Esophagus squamous epithelium (tissue), 5 donors: ENCODE measurements at places on chromosomes 13 and 19. TPM values are rescaled to one million over a fixed set of nuclear protein-coding genes. Genes with fewer than 3 reads are reported as not detected.

The SYCN gene
- not detected for total RNA-seq

The SPACA4 gene
- total RNA-seq: 1.3 TPM

DNA sequence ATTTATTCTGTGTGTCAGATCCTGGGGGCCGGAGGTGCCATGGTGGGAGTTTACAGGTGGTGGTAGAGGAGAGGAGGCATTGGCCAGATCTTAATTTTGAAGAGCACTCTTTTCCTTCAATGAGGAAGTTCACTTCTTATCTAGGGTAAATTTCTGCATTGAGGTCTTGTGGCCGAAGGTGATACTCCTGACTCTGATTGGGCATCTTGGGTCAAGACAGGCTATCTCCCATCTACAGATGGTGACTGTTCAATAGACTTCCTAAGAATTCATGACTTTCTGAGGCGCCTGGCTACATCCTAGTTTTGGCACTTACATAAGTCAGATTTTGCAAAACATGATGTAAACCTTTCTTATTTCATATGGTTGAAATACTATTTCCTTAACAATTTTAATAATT, 135.2 kb downstream of the SUCLA2 start:
- no peak for DNase-seq

The MATK gene
- total RNA-seq: not detected

The LTBP4 gene
- total RNA-seq: 249 TPM

- DNase-seq: no peak
These were observed 104.9 kb downstream of the CACNA1A start for GRCh38 chr19:13401388-13401787.

The GAMT gene
- 40.0 TPM for total RNA-seq

DNA sequence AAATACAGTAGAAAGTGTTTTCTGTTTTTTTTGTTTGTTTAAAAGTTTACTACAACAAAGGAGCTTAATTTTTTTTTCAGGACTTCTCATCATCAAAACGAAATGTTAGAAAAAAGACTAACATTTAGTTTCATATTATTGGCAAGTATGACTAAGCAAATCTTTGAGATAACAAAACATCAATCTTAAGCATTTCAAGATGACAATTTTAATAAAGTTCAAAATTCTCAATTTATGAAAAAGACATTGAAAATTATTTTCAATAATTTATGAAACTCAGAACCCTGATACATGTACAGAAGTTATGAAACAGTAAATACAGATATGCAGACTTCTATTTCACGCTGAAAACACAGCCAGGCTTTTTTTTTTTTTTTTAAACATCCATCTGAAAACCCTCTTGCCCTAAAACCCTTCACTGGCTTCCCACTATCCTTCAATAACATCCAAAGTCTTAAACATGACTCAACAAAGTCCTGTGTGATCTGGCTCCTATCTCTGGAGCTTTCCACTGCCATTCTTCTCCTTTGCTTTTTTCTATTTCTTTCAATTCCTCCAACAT, 3.9 kb downstream of the RBM26 start:
- DNase-seq: no peak

- no peak for DNase-seq
These were observed 680.9 kb upstream of the SGCG start for GRCh38 chr13:22499919-22500318.
